ENCODE measurements at places on chromosomes 7 and 10.

DNA sequence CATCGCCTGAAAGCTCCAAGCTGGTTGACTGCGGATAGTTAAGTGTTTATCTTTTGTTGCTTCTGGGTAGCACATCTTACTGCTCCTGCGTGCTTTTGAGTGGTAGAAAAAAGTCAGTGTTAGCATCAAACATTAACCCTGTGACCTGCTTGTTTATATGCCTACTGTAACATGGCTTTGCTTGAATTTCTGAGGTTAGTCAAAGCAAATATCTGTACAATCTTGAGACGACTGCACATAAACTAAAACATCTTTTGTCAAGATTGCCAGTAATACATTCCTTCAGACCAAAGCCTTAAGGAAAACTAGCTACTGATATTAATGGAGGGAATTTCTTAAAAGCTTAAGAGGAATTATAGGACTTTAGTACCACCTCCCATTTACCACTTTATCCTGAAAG lies 163.7 kb downstream of the BAMBI start:
- no peak for DNase-seq

- DNase-seq, result peak; percentile 70
These were observed 27.4 kb upstream of the PSAP start for GRCh38 chr10:71878327-71879034.

GRCh38 chr7:146701166-146701565 lies 584.6 kb downstream of the CNTNAP2 start:
- no peak for DNase-seq

GRCh38 chr7:103445228-103446048 lies 569 bp downstream of the SLC26A5 start:
- DNase-seq, result no peak

GRCh38 chr10:75191821-75192568 lies 18.6 kb upstream of the VDAC2 start:
- DNase-seq, result no peak

DNA sequence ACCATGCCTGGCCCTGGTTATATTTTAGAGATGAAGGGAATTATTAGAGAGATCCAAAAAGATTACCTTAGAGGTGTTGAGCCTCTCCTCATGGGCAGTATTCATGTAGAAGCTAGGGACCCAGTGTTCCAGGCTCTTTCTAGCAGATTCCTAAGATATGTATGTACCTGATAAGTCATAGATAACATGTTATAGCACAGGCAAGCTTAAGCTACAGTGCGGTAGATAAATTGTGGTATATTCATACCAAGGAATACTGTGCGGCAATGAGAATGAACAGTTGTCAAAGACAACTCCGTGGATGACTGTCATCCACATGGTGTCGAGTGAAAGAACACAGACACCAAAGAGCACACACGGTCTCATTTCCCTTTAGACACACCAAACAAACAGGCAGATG lies 53.1 kb downstream of the TACR2 start:
- no peak for DNase-seq

DNA sequence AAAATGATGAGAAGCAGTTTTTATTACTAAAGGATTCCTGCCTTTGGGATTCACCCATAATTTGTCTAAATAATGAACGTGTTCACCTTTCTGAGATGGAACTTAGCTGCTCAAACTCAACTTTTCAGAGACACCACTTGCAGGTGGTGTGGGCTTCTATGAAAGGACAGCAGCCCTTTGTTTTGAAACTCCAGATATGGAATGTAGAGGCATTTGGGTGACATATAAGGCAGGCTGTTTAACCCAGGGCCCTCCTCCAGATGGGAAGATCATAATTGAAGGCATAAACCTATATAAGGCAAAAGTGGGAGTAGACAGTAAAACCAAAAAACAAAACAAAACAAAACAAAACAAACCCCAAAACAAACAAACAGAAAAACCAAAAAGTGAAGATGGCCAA lies 11.9 kb upstream of the HUS1 start:
- DNase-seq, result no peak
